ENCODE measurements at places on chromosomes 16 and 17.

DNA sequence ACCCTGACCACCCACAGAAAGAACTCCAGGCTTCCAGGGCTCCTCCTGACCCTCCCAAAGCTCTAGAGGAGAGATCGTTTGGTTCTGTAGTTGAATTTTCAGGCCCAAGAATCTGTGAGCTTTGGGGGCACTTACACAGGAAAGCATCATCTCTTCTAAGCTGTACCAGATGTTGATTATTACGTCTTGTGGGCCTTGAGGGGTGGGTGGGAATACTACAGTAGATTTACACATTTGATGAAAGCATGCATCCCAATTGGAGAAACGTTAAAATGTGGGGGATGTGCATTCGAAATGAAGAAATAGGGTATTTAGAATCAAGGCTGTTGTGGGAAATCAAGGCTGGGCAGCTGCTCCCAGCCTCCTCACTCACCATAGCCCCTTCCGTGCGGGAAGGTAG lies 61.9 kb downstream of the MGAT5B start:
- DNase-seq: no peak

DNA sequence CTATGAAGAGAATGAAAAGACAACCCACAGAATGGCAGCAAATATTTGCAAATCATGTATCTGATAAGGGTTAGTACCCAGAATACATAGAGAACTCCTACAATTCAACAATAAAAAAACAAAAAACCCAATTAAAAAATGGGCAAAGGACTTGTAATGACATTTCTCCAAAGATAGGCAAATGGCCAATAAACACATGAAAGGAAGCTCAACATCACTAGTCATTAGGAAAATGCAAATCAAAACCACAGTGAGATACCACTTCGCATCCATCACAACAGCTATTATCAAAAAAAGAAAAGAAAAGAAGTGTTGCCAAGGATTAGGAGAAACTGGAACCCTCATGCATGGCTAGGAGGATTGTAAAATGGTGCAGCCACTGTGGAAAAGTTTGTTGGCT lies 45.1 kb upstream of the ARL6IP1 start:
- DNase-seq: no peak

DNA sequence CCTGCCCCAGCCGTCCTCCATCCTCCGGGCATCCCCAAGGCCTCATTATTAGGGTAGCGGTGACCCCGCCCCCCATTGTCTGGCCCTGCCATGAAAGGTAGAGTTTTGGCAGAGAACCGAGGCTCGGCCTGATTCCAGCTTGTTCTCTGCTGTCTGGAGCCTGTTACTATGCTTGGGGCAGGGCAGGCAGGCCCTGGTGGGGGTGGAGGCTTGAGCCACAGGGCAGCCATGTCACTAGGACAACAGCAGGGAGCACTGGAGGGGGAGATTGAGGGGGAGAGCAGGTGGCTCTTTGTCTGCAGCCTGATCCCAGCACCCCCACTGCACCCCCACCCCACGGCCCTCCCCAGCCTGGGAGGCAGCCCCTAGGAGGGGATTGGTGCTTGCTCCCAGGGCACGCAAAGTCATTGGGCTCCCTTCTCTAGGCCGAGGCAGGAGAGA lies 15.4 kb downstream of the RHBDL3 start:
- no peak for DNase-seq

DNA sequence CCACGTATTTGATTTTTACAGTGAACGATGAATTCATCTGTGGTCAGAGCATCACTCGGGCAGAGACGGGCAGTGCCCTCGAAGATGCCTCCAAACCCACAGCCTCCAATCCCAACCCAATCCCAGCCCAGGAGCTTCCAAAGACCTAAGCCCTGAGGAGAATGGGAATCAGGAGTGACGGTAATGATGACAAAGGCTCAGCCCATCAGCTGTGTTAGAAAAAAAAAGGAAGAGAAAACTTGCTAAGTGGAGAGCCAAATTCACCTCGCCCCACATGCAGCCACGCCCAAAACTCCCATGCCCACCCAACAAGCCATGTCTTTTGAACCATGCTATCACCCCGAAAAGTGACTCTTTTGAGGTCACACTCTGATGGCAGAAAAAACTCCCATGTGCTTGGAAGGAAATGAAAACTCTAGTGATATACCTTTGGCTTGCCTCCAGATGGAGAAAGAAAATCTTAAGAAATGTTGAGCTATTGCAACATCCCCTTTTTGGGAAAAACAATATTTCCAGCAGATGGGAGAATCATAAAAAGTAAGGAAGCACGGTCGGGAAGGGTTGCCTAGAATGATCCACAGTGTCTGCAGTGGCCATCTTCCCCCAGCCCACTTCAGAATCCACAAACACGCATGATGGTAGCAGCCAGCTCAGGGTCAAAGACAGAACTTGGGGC lies 37.7 kb downstream of the XYLT1 start:
- DNase-seq: no peak

GRCh38 chr16:77758508-77758907 lies 29.9 kb upstream of the VAT1L start:
- DNase-seq: no peak
